ENCODE measurements at places on chromosomes 13 and 19.

GRCh38 chr13:40120781-40121180, 465.3 kb downstream of the COG6 start:
- no peak for DNase-seq

GRCh38 chr19:3990815-3991117, 5.5 kb upstream of the EEF2 start:
- DNase-seq, result no peak

DNA sequence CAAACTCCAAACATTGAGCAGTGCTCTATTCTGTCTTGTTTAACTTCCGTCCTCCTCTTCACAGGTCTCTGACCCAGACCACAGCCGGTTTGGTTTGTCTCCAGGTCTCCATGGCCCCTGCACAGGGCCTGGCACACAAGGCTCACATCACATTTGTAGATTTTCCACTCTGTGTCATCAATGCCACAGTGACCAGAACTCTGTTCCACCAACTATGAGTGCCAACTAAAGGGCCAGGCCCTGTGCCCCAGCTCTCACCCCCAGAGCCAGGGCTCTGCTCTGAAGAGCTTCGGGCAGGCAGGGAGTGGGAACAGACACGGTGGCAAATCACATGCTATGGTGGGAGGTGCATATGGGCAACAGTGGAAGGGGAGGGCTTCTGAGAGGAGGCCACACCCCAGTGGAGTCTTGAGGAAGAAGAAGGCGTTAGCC, 16.0 kb downstream of the SMG9 start:
- DNase-seq, result no peak

DNA sequence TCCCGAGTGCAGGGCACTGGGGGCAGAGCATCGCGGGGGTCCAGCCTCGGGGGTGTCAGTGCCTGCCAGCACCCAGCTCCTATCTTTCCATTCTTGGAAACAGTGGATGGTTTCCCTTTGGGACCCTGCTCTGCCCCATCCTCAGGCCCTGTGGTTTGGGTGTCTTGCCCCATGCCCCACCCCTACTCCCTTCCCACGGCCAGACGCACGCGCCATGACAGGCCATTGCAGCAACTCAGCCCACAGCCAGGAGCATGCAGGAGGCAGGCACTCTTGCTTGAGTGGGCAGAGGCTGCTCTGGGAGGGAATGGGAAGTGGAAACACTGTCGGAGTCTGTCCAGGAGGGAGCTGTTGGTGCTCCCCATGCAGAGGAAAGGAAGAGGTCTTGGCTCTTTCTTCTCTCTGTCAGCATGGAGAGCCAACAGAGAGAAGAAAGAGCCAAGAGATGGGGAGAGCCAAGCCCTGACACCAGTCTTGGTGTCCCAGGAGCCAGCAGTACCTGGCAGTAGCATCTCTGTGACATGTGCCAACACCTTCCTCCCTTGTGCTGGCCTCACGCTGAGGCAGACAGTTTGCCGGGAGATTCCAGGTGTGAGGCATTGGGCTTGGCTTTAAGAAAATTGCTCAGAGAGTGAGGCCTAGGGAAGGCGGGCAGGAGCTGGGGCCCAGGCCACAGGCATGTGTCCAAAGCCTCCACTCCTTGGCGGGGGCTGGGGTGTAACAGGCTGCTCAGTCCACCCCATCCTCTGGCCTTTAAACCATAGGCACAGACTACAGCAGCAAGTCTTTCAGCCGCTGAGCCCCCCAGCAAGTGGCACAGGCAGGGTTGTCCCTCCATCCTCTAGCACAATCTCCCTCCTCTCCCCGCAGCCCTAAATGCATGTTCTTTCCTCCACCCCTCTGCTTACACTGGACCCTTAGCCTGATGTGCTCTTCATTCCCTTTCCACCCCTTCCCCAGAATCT, 86.7 kb upstream of the UQCRFS1 start:
- no peak for DNase-seq

GRCh38 chr19:42287827-42288107, 14.2 kb upstream of the PRR19 start:
- no peak for DNase-seq

GRCh38 chr13:36673352-36673751, 468 bp upstream of the SERTM1 start:
- no peak for DNase-seq

DNA sequence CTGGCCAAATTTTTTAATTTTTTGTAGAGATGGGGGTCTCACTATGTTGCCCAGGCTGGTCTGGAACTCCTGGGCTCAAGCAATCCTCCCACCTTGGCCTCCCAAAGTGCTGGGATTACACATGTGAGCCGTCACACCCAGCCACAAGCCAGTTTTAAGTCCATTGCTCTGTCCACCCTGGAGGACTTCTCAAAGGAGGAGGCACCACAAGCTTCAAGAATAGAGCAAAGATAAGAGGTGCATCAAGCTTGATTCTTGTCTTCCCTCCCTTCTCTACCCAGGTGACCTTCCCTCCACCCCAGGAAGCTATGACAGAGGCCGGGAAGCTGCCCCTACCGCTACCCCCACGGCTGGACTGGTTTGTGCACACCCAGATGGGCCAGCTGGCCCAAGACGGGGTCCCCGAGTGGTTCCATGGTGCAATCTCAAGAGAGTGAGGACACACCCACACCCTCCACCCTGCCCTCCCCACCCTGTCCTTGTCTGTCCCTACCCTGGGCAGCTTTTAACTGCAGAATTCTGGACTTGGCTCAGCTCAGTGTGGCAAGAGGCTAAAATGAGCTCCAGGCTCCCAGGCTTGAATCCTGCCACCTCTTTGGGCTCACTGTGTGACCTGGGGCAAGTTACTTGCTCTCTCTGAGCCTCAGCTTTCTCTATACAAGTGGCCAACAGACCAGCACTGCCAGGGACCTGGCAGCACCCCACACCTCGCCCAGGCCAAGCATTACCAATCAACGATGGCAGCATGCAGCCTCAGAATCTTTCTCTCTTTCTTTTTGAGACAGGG, 5.2 kb downstream of the HSH2D start:
- no peak for DNase-seq

DNA sequence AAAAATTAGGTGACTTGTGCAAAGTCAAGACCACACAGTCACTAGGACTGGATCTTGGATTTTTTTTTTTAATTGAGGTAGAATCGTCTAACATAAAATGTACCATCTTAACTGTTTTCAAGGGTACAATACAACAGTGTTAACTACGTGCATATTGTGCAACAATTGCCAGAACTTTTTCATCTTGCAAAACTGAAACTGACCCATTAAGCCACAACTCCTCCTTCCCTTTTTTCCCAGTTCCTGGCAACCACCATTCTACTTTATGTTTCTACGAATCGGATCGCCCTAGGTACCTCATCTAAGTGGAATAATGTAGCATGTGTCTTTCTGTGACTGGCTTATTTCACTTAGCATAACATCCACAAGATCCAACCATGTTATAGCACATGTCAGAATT, 37.5 kb upstream of the POMP start:
- DNase-seq, result no peak

- DNase-seq, result no peak
These were observed 1177.3 kb upstream of the MIR17HG start for GRCh38 chr13:90170208-90170607.

- DNase-seq, result no peak
These were observed 73.4 kb downstream of the RUBCNL start for GRCh38 chr13:46313432-46314257.

DNA sequence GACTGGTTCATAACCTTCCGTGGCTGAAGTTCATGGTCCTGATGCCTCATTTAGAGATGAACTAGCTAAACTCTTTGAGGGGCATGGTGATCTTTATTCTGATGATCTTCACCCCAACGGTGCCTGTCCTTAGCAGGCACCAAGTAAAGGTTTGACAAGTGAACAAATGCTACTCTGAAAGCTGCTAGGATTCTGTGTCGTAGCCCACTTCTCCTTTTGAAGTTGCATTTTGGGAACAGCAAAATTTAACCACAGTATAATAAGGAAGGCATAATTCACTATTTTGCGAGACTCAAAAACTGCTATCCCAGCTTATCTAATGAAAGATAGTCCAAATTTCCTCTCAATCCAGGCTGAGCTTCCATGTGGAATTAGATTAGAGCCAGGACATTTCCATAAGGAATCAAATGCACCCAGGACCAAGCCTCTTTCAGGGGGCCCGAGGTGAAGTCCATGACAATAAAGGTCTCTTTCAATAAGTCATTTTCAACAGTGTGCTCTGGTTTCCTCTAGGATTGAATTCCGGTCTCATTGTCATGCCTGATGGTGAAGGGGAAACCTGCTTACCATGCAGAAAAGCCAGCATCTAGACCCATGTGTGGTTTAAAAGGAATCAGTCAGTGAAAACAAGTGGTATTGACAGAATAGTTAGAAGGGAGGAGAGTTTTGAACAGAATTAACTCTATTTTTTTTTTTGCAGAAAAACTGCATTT, 23.1 kb downstream of the SIAH3 start:
- DNase-seq, result no peak

DNA sequence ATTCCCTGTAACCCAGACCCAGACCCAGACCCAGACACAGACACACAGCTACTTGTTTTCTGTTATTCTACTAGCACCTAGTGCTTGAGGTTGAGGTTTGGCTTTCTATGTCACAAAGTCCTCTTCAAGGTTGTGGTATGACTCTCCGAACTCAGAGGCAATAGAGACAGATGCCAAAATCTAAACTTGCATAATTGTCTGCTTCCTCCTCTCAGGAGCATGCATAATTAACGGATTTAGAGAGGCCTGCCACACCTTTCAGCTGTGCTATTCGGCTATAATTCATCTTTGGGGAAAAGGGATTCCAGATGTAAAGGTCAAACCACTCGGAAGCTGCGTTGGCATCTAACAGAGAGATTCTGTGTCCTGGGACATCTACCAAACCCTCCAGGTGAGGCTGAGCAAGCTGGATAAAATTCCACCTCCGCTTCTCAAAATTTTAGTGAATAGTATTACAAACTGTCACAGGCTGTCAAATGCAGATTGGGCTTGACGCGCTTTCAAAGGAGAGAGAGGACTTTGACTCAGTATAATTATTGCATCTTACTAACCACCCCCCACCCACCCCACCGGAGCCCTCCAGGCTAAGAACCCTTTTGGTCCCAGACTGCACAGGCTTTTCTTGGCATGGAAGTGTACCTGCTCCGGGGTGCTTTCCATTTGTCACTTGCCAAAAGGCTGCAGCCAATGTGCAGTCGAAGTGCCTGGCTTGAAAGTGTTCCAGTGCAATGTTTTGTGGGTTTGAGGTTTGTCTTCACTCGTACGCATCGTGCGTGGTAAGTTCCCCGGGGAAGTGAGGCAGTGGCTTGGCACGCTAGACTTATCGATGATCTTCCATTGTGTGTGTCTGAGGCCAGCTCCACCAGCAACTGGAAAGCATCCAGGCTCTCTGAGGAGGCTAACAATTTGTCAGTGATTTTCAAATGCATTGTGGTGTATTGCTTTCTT, 194.1 kb downstream of the TDRD3 start:
- no peak for DNase-seq

- no peak for DNase-seq
These were observed 629.7 kb downstream of the LIG4 start for GRCh38 chr13:107585469-107586180.

GRCh38 chr13:112065867-112066623, 904 bp upstream of the SOX1 start:
- DNase-seq, result no peak

DNA sequence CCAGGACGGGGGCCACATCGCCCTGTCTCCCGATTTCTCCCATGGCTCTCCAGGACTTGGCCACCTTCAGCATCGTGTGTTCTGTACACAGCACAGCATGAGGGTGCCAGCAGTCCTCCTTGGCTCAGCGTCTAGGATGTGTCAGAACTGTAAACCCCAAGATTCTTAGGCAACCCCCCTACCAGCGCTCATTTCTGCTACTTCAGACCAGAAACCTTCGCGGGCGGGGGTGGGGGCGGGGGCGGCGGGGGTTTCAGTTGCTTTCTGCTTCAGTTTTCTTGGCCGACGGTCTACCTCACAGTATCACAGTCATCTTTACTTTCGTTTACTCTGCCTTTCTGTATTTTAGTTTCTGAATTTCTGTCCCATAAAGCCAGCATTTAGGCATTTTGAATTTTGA, 82.4 kb downstream of the GGACT start:
- no peak for DNase-seq

- no peak for DNase-seq
These were observed 973.7 kb downstream of the UQCRFS1 start for GRCh38 chr19:28239270-28239669.

DNA sequence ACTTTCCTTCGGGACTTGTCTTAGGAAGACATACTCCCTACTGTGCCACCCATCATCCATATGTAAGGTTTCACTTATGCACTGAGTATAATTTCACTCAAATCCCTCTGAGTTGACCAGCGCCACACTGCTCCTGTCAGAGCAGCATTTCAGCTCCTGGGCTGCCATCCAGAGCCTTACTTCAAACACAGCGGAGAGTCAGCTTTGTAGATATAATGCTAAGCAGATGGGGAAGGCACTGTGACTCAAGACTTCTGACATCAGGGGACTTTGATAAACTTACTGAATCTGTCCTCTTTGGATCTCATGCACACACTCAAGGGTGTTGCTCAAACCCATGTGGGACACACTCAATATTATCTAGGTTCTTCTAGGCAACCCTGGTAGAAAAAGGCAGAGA, 34.9 kb downstream of the DOCK9 start:
- DNase-seq, result no peak

DNA sequence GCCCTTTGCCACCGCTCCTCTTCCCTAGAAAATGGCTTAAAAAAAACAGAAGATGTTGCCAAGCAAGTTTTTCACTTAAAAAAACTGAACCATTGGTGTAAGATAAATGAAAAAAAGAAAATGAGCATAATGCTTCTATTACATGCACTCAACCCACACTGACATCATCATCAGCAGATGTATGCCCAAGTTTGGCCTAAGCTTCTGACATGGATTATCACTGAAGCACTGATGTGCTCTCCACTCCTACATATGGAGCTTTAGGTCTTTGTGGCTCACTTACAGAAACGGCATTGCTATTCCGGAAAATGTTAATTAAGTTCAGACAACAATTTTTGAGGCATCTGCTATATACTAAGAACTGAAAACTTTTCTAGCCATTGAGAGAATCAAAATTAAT, 8.0 kb downstream of the RXFP2 start:
- no peak for DNase-seq

GRCh38 chr13:97307882-97308624, 85.9 kb downstream of the MBNL2 start:
- DNase-seq, result no peak

DNA sequence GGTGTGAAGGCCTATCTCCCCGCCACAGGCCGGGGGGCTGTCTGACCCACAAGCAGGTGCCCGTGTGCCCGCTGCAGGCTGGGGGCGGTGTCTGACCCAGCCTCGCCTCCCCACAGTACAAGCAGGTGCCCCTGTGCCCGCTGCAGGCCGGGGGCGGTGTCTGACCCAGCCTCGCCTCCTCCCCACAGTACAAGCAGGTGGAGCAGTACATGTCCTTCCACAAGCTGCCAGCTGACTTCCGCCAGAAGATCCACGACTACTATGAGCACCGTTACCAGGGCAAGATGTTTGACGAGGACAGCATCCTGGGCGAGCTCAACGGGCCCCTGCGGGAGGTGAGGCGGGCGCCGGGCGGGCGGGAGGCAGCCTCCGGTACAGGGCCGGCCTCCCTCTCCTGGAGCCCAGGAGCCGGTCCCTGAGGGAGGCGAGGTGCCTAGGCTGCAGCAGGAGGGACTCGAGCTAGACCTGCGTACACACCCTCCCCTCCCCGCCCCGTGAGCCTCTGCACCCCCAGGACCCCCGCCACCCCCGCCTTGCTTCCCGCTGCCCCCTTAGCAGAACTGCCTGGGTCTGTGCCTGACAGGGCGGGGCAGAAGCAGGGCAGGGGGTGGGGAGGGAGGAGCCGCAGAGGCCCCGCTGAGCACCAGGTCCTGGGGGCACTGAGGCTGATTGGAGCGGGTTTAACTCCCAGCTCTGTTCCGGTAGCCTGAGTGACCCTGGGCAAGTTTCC, 20.6 kb downstream of the HCN2 start:
- DNase-seq, result no peak

Measured in cortex of kidney (tissue), 1 donor.